Right renal pelvis (tissue), 4 donors: ENCODE measurements at places on chromosomes 12 and 14.

DNA sequence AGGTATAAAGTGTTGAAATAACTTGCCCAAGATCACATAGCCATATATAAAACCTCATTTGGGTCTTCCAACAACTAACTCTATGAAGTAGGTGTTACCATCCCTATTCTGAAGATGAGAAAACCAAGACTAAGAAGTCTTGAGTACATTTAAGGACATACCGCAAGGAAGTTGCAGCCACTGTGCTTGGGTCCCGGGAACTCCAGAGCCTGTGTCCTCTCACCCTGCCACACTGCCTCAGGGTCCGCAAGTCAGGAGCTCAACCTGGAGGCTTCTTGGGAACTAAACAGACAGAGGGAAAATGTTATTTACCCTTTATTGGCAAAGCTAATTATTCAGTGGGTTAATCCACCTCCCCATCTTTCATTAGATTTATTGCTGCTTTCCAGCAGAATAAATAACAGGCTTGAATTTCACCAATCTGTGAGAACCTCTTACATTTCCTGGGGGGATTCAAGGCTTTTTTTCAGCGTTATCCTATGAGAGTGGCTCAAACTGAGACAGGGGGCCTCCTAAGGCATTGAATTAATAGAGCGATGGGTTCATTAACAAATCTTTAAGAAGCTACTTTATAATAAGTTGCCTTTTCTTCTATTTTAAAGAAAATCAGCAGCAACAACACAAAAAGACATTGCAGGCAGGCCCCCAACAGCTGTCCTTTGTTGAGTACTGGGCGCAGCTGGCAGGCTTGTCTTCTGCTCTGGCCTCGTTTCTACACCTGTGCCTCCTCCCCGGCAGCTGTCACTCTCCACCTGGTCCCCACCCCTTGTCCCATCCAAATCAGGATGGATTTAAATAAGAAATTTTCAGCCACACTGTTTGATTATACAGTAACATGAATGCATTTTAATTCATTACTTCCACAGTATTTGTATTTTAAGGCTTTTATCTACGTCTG, 25.3 kb downstream of the PHLDA1 start:
- DNase-seq: no peak

- DNase-seq: no peak
Measured at GRCh38 chr12:4829793-4830162, 79.9 kb upstream of the KCNA1 start.

- no peak for DNase-seq
Measured at GRCh38 chr12:18990856-18991255, 138.7 kb upstream of the PLEKHA5 start.

GRCh38 chr12:59595565-59595882, 305 bp upstream of the SLC16A7 start:
- DNase-seq: no peak

GRCh38 chr12:122867691-122868461, 28.0 kb downstream of the VPS37B start:
- no peak for DNase-seq

GRCh38 chr14:100532906-100533655, 54.1 kb downstream of the BEGAIN start:
- no peak for DNase-seq

- no peak for DNase-seq
Measured at GRCh38 chr12:76277480-76277879, 70.7 kb downstream of the BBS10 start.

GRCh38 chr12:28568704-28569103, 378.4 kb downstream of the CCDC91 start:
- no peak for DNase-seq

DNA sequence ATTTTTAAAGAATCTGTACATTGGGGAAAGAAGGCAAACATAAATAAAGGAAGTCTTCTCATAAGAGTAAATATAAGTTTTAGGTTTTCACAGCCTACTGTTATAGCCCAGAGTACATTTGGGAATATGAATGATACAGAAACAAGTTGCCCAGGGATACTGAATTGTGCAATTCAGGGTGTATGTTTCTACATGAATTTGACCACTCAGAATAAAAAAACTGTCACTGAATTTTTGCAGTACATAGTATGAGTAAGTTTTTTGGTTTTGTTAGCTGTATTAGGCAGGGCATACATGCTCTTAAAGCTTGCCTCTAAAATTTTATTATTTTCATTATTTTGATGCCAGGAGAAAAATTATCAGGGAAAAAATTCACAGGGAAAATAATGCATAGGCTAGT, 6.6 kb upstream of the PCNX4 start:
- no peak for DNase-seq

DNA sequence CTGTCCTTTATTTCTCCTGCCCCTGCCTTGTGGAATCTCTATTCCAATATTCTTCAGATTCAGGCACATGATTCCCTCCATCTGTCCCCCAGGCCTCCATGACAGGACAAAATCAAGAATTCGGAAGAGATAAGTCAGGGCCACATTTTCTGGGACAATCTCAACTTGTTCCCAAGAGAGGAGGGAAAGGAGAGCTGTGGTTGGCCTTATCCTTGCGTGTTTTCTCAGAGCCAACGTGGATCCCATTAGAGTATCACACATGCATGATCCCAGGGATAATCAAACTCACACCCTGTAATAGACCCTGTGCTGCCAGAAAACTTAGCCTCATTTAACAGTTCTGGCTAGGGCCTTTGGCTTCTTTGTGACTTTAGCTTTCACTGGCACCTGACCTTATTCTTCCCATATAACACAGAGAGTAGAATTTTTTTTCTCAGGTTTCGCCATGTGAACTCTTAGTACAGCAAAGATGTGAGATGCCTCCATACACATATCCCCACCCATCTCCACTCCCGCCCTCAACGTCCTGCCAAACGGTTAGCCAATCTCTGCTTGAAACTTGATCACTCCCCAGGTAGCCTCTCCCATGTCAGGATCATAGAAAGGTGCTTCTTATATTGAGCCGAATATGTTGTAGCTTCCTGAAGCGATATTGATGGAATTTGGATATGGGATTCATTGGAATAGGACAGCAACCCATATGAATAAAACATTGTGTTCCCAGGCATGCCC, 6.7 kb upstream of the KRT1 start:
- no peak for DNase-seq

DNA sequence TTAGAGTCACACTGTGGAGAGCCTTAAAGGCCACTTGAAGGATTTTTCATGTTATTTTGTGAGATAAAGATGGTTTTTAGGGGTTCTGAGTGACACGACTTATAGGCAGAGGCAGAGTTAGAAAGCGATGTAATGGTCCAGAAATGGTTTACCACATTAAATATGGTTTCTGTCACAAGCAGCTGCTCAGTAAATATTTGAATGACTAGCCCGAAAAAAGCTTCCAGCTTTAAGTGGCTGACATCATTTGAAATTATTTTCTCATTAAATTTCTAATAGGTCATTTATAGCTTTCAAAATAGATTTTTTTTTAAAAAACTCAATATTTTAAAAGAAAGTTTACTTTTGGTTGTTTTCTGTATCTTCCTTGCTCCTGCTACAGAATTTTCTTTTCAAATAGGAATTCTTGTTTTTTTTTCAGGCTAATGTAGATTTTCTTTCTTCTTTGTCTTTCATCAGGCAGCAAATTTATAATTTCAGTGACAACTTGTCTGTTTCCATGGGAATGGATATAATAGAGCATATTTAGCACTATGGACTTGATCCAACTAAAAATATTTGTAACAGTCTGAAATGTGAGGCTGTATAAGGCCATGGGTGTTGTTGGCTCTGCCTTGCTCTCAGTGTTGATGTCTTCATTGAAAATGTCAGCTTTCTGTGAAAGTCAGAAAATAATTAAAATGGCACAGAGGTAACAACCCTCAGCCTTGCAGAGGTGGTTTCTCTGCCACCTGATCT, 700.0 kb downstream of the TMTC2 start:
- DNase-seq: no peak

DNA sequence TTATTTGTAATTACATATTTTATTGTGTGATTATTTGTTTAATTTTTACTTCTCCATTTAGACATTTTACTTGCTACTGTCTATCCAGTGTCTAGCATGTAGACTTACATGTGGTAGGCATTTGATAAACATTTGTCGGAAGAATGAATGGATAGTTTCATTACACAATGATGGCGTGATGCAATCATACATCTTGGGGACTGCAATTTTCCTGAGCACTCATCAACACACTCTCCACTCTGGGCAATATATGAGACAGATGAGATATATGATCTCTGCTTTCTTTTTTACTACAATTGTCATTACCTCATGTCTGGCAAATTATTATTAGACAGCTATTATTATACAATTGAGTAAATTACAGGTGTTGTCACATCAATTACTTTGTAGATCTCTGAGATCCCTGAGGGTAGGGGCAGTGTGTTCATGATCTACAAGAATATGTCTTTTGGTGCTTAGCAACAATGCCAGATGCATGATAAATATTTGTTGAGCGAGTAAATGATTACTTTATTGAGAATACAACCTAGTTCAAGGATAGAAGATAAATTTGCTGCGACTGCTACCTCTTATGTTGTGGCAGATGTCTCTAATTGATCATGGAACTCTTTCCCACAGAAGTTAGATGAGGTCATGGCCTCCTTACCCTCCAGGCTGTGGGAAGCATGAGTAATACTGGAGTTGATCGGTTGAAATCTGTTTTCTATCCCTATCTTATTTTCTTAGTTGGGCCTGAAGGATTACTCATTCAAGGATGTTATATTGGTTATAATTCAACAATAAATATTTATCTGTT, 416.0 kb downstream of the LRIG3 start:
- DNase-seq: no peak

GRCh38 chr12:119613319-119613936, 19.9 kb downstream of the TMEM233 start:
- DNase-seq: no peak

DNA sequence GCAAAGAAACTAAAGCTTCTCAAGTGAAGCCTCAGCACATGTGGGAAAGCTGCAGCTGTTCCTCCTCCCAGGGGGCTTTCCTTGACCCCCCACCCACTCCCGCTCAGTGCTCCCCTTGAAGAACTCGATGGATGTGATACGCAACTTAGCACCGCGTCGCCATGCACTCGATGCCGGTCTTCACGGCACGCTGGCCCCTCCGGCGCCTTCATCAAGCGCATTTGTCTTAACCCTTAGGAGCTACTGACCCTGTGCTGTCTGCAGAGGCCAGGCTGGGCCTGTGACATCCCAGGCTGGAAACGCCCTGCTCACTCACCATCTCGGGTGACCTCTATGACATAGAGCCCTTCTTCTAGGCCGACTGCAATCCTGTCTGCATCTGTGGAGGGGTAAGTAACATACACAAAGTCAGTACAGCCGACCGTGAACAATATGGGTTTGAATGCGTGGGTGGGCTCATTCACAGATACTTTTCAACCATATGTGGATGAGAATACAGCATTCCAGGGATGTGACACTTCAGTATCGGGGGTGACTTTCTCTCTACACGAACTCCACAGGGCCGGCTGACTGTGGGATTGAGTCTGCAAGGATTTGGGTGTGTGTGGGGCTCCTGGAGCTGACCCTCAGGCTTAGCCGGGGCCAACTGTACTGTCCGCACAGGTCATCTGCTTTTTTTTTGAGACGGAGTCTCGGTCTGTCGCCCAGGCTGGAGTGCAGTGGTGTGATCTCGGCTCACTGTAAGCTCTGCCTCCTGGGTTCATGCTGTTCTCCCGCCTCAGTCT, 23.1 kb downstream of the AMN start:
- no peak for DNase-seq

- DNase-seq: no peak
Measured at GRCh38 chr12:107654873-107655272, 30.7 kb upstream of the PWP1 start.

DNA sequence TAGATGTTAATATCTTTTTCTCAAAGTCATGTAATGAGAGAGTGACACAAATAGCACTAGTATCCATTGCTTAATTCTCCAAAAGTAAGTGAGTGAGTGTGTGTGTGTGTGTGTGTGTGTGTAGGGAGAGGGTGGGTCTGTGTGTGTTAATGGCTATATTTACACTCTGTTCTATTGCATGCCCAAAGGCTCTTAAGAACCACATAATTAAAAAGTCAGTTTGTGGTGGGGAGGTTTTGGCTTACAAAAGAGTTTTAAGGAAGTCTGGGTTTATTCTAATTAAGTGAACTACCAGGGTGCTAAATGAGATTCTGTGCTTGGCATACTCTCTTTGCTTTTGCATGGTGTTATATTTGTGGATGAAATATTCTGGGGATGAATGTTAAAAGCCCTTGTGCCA, 1897.6 kb upstream of the FLRT2 start:
- no peak for DNase-seq

DNA sequence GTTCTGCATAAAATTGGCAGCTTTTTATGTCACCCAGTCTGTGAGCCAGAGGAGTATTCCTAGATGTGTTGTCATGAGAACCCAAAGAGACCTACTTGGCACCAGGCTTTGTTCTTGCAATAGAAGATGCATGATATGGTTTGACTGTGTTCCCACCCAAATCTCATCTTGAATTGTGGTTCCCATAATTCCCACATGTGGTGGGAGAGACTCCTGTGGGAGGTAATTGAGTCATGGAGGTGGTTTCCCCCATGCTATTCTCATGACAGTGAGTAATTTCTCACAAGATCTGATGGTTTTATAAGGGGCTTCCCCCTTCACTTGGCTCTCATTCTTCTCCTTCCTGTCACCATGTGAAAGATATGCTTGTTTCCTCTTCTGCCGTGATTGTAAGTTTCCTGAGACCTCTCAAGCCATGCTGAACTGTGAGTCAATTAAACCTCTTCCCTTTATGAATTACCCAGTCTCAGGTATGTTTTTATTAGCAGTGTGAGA, 572.0 kb upstream of the ATP2B1 start:
- no peak for DNase-seq

DNA sequence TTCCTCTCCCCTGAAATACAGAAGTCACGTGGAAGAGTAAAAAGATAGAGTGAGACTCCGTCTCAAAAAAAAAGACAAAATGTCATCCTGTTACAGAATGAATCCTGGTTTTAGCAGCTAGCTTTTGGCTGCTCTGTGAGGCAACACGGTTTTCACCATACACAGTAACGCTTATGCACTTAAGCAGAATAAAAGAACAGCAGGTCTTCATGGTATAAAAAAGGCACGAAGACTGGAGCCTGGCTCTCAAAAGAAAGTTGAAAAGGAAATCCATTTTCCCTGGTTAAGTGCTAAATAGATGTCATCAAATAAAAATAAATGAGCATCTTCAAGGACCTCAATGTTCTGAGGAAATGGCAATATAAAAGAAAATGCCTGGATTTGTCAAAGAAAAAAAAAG, 444.1 kb downstream of the IPO8 start:
- DNase-seq: no peak

- DNase-seq: no peak
Measured at GRCh38 chr14:34700622-34701130, 13.7 kb downstream of the CFL2 start.

DNA sequence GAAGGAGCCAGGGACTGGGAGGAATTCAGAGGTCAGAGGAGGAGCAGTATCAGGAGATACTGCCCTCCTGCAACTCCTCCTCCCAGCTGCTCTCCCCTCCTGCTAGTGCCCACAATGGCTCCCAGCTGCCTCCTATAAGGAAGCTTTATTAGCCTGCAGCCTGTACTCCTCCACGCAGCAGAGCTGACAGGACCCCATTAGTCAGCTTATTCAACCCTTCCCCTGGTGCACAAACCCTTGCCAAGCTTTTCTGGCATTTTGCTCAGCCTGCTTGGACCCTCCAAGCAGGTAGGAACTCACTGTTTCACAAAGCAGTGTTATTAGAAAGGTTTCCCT, 6.9 kb upstream of the AQP2 start:
- DNase-seq: no peak
